ENCODE measurements at places on chromosomes 12 and 14. TPM values are rescaled to one million over a fixed set of nuclear protein-coding genes. Genes with fewer than 3 reads are reported as not detected.

Gene PAPLN
- 12.2 TPM for total RNA-seq

Gene CIROP
- total RNA-seq: 1.7 TPM

Gene ATP2A2
- total RNA-seq: 144 TPM

Gene ADCY4
- total RNA-seq: 9.6 TPM

Gene SYNDIG1L
- 0.15 TPM for total RNA-seq

Gene TEX52
- not detected for total RNA-seq

Gene IL22
- total RNA-seq: not detected

Gene GTF2H3
- 48.1 TPM for total RNA-seq

Gene DPPA3
- total RNA-seq: not detected

Gene TGFB3
- total RNA-seq: 8.6 TPM

Gene CHMP4A
- total RNA-seq: 44.5 TPM

Gene TAS2R30
- 3.6 TPM for total RNA-seq

Gene LUM
- total RNA-seq: 202 TPM

Gene CRIP1
- total RNA-seq: 2.5 TPM

Gene MGP
- total RNA-seq: 3.5 TPM

Gene LHX5
- total RNA-seq: not detected

Gene SYCP3
- not detected for total RNA-seq

Gene DENND5B
- total RNA-seq: 10.2 TPM

Gene C12orf54
- total RNA-seq: not detected

Gene TRPV4
- total RNA-seq: 2.5 TPM

Gene CCDC197
- not detected for total RNA-seq

Gene PKP2
- total RNA-seq: not detected

Gene PPFIA2
- 2.0 TPM for total RNA-seq

Gene RHOJ
- 2.0 TPM for total RNA-seq

Gene TSPAN8
- 0.15 TPM for total RNA-seq

Gene PPP1R1A
- total RNA-seq: not detected

Gene EVL
- 33.9 TPM for total RNA-seq

Gene RNASE3
- total RNA-seq: not detected

Gene TMPRSS12
- not detected for total RNA-seq

Gene CLEC4E
- total RNA-seq: not detected

Gene SERPINA3
- total RNA-seq: 0.15 TPM

Gene POMT2
- total RNA-seq: 12.7 TPM

Gene RAD9B
- 0.29 TPM for total RNA-seq

Gene FAM234B
- 8.3 TPM for total RNA-seq

Gene RPL10L
- total RNA-seq: not detected

Gene AKAP5
- total RNA-seq: 0.29 TPM

Gene KDM2B
- total RNA-seq: 47.5 TPM

Gene CACNA2D4
- total RNA-seq: 1.5 TPM

Gene LGMN
- 25.1 TPM for total RNA-seq

Gene STRAP
- 117 TPM for total RNA-seq

Gene ANG
- total RNA-seq: 6.7 TPM

Gene UBR7
- 39.1 TPM for total RNA-seq

Gene CINP
- 85.4 TPM for total RNA-seq

Gene RNASE4
- total RNA-seq: 29.3 TPM

Gene KCNK10
- total RNA-seq: not detected

Gene TTC9
- total RNA-seq: 0.15 TPM

Gene TMEM119
- 611 TPM for total RNA-seq

Gene HELB
- 6.0 TPM for total RNA-seq

Gene STON2
- 46.1 TPM for total RNA-seq

Gene CDKL1
- total RNA-seq: 24.6 TPM

Gene FOXN4
- not detected for total RNA-seq

Gene SERPINA10
- total RNA-seq: 0.17 TPM

Gene OSBPL8
- total RNA-seq: 105 TPM

Gene RNU6-8
- not detected for total RNA-seq

Gene CEBPE
- total RNA-seq: not detected

Gene RFX4
- not detected for total RNA-seq

All from smooth muscle cell of trachea (primary cell).